NCI-H1694 treated with DMSO at 0.1 percent for 48 hours (cell line): ENCODE measurements at places on chromosomes 7 and 10.

GRCh38 chr7:125606671-125607070 lies 677.0 kb upstream of the POT1 start:
- DNase-seq = no peak

GRCh38 chr7:137151041-137151689 lies 192.4 kb downstream of the PTN start:
- no peak for DNase-seq

DNA sequence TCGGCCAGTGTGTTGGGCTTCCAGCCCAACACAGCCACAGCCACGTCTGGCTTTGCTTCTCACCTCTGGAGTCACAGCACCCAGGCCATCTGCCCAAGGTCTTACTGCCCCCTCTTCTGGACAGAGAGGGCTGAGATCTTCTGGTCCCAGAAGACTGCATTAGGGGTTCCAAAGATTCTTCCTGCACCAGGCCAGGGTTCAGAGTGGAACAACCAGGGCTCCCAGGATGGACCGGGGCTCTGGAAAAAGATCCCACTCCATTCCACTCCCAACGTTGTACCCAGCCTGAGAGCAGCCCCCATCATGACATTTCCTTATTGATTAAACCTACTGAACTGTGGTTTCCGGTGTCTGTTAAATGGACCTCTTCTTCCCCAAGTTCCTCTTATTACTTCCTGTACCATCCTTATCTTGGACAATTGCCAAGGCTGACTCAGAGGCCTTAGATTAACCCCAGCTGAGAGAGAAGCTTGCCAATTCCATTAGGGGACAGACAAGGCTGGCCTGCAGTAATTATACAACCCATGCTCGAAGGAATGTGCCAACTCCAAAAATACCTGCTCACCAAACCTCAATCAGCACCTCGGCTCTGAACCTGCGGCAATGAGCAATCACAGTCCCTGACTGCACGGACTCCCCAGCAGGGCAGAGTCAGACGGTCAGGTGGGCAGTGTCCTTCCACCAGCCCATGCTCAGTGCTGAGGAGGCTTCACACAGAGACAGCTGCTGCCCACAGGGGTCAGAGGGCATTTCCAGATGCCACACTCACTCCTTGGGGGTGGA lies 47.9 kb upstream of the NPFFR1 start:
- DNase-seq = peak; percentile 29

DNA sequence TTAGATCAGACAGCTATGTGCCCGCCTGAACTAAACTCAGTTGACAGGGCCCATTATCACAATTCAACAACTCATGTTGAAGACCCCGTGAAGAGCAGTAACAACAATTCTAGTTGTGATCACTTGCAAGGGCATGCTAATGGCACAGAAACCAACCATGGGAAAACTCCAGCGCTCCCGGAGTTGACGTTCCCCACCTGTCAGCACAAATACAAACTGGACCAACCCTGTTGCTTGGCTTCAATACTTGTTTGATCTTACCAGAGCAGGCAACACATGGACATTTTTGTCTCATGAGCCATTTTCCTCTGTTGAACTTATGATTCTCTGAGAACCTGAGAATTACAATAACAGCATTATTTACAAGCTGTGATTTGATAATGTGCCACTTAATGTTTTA lies 119.0 kb upstream of the LANCL2 start:
- DNase-seq = no peak
